Caki2 (cell line): ENCODE measurements at places on chromosomes 11 and 22.

- DNase-seq, result no peak
Observed at GRCh38 chr11:134579724-134580609, 167.9 kb upstream of the B3GAT1 start.

- no peak for DNase-seq
Observed at GRCh38 chr22:46027211-46028105, 50.5 kb upstream of the WNT7B start.

DNA sequence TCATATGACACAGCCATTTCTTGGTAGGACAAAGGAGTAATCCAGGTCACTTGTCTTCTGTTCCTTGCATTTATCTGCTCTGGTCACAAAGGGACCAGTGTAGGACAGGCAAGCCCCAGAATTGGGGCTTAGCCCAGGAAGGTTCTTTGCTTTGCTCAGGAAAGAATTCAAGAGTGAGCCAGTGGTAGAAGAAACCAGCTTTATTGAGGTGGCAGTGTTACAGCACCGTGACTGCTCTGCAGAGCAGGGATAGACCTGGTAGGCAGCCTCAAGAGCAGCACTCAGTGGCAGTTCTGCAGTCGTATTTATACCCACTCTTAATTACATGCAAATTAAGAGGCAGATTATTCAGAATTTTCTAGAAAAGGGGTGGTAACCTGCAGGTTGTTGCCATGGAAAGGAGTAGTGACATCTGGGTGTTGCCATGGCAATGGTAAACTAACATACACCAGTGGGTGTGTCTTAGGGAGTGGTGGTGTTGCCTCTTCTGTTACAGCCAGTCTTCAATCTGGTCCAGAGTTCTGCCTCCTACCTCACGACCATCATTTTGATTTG is 84.9 kb upstream of the RAB1B start:
- DNase-seq, result no peak

DNA sequence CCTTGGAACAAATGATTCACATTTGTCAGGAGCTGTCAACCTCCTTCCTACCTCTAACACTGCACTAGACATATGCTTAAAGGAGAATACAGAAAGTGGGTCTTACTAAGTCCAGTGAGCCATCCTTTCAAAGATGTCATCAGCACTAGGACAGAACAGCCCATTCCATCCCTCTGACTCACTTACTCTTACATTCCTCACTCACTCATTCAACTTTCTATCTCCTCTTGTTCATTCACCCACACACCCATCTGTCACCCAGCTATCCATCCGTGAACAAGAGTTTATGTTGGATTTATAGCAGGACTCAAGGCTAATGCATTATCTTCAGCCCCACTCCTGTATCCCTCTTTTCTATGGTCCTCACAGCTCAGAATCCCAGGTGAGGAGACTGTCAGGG is 9.1 kb downstream of the INSC start:
- peak; percentile 72 for DNase-seq

- DNase-seq, result no peak
Observed at GRCh38 chr11:118933486-118933885, 7.8 kb upstream of the BCL9L start.

- DNase-seq, result no peak
Observed at GRCh38 chr11:132686886-132687285, 845.4 kb downstream of the OPCML start.

DNA sequence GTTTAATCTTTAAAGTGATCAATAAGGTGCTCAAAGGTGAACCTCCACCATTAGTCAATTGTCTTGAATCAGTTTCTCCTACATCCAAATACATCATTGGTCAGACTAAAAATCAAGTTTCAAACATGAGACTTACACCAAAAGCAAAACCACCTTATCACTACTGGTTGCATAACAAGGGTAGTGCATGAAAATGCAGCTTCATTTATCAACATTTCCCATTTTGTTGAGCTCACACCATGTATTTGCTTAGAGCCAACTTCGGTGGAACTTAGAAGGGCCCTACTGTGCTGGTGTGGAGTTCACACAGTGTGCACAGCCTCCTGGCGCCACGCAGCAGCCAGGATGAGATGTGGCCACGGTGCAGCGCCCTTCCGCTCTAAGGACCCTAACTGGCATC is 23.1 kb upstream of the PHLDA2 start:
- DNase-seq, result no peak

GRCh38 chr11:11717064-11717725 is 95.4 kb upstream of the GALNT18 start:
- DNase-seq, result no peak

DNA sequence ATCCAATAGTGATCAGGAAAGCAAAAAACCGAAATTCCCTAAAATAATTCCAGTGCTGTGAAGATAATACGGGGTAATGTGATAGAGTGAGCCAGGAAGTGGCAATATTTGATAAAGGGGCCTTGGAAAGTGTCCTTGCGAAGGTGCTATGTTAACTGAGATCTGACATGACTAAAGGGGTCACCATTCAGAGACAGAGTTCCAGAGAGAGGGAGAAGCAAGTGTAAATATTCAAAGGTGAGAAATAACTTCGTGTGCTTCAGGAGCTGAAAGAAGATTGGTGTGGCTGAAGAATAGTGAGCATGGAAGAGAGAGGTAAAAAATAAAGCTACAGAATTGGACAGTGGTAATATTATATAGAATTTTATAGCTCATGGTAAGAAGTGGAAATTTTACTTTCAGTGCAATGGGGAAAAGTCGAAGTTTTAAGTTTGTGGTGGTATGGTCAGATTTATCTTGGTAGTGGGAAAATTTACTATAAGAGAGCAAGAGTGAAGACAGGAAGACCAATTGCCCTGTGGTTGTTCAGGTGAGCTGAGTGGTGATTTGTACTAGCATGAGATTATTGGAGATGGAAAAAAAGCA is 164.5 kb downstream of the JRKL start:
- no peak for DNase-seq

GRCh38 chr22:50074551-50075530 is 10.4 kb downstream of the MLC1 start:
- DNase-seq, result peak; percentile 9

GRCh38 chr11:108958368-108959104 is 293.7 kb downstream of the DDX10 start:
- DNase-seq, result no peak

DNA sequence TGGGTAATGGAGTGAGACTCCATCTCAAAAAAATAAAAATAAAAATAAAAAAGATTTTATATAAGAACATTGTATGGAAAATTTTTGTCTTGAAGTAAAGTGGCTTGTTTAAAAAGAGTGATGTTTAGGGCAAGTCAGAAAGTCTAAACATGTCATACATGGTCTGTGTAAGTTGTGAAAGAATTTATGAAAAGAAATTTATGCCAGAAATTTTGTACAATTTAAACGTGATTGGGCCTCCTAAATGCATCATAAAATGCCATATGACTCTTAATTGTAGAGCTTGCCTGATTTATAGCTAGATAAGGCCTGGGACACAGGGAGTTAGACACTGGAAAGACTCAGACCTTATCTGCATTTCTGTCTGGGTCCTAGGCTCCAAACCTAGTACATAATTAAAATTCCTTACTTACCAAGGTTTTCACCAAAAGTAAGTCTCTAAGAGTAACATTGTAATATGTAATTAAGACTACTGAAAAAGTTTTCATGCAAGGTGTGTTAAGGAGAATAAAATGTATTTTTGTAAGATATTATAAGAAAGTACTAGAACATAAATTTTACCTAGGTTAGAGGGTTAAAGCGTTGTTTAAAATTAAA is 110.5 kb downstream of the AASDHPPT start:
- DNase-seq, result no peak
